ENCODE measurements at places on chromosomes 11 and 22.

DNA sequence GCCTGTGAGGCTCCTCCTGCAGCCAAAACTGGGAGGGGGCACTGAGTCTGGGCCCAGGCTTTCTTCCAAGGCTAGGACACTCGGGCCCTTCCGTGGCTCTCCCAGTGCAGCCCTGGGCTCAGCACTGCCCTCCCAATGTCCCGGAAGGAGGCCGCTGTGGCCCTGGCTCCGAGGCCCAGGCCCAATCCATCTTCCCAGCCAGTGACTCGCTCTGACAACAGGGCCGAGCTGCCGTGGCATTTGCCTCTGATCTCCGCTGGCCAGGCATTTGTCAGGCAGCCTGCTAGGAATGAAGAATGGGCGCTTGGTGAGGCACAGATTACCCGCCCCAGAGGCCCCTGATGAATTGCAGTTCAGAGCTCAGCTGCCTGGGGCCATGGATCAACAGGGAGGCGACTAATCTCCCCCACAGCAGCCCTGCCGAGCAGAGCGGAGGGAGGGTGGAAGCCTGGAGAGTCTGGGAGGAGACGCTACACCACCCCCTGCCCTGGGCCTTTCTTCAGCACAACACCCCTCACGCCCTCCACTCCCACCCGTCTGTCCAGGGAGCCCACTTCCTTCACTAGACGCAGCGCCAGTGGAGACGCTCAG is 8.3 kb downstream of the FXYD2 start:
- no peak for DNase-seq

DNA sequence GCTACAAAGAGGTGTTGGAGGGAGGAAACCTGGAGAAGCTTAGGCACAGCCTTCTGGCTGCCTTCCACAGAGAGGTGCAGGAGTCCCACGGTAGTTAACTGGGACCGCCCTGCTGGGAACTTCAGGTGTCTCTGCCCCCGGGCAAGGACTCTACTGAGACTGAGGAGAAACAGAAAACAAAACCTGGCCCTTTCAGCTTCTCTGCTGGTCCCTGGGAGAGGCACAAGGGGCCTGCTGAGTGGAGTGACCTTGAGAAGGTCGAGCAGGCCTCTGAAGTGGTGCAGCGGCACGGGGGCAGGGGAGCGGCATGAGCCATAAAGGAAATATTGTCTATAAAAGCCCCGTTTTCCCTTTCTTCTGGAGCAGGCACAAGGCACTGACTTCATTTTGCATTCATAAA is 38.9 kb downstream of the NTM start:
- peak; percentile 42 for DNase-seq

DNA sequence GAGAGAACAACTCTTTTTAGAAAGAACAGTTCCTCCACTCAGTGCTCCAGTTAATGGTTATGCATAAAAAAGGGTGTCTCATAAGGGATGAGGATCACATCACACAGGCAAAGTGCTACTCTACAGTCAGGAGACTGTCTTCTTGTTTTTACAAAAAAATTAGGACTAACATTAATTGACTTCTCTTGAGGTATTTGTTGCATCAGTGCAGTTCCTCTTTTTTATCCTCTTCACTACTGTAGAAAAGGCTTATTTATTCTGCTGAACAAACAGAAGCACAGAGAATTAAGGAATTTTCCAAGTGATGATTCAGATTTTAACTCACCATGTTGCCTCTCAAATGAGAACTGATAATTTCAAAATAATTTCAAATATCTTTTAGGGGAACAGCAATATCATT is 1.9 kb downstream of the MMP8 start:
- no peak for DNase-seq

DNA sequence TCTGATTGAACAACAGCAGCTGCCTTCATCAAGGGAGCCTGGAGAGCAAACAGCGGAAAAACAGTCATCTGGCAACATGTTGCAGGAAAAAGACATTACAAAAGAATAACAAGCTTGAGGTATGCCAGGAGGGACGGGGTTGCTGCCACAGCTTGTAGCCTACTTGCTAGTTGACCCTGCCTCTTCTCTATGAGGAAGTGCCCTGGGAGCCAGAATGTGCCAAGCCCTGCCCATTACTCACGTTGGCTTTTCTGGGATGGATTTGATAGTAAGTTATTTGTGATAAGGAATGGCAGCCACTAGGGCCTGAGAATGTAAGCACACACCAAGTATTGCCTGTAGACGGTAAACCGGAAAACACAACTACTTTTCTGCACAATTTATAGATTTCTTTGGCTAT is 113.5 kb upstream of the KIRREL3 start:
- DNase-seq = peak; percentile 15

- peak; percentile 49 for DNase-seq
Measured at GRCh38 chr11:19660076-19660475, 52.6 kb upstream of the NAV2 start.

DNA sequence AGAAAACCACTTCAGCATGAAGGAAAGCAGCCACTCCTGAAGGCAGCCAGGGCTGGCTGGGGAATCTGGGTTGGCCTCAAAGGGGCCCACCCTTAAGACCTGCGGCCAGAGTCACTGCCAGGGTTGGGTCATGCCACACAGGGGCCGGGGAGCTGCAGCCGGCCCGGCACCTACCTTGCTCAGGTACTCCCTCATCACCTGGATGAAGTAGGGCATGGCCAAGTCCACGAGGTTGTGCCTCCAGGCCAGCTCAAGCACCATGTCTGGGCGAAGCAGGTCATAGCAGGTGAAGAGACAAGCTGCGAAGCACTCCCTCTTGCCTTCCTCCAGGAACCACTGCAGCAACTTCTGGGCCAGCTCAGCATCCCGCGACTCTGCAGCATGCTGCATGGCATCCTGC is 4.7 kb upstream of the SLC25A1 start:
- DNase-seq = no peak

- DNase-seq = no peak
Measured at GRCh38 chr11:134630861-134631260, 218.8 kb upstream of the B3GAT1 start.

DNA sequence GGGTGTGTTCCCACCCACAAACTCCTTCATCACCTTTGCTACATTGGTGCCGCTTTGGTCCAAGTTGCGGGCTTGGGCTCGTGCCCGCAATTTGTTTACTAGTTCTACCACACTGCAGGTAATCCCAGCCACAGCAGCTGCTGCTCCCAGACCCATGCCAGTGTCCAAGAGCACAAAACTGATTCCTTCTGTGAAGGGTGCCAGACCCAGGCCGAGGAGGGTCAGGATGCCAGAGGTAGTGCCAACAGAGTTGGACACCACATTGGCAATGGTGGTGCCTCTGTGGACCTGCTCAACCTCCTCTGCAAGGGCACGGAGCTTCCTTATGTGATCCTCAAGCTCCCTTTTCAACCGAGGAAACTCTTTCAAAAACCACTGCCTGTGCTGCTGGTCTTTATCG is 11.5 kb downstream of the APOL2 start:
- DNase-seq = no peak

GRCh38 chr11:48041877-48042695 is 61.7 kb downstream of the PTPRJ start:
- DNase-seq = no peak

DNA sequence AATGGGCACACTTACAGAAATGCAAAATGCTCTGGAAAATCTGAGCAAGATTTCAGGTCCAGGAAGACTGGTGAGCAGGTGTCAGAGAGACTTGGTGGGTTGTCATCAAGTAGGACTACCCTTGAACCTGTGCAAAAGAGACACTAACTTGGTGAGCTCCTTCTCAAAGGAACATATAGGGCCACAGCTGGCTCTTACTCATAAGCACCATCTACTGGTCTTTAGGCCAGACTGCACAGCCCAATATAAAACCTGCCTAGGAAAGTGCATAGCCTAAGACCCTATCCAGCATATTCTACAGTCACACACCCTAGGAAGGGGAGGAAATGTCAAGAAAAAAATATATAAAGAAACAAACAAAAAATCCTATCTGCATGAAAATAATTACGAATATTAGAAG is 18.2 kb upstream of the OR10W1 start:
- peak; percentile 56 for DNase-seq

- no peak for DNase-seq
Measured at GRCh38 chr11:54558407-54558806, 45.4 kb downstream of the OR4C46 start.

DNA sequence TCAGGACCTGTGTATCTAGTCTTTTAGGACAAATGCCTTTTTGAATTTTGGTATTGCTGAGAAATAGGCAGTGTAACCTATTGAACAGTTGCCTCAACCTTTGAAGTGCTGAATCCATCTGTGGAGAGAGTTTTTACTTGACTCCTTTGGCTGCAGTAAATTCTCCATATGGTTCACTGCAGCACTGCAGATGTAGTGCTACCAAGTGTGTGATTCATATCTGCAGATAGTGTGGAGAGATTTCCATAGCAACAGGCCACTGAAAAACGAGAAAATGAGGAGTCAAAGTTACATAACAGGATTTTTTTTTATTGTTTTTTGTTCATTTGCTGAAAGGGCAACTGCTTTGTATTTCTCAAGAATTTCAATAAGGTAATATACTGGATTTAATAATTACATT is 356.1 kb downstream of the RAB38 start:
- DNase-seq = no peak

- DNase-seq = no peak
Measured at GRCh38 chr11:48033918-48034341, 53.6 kb downstream of the PTPRJ start.

DNA sequence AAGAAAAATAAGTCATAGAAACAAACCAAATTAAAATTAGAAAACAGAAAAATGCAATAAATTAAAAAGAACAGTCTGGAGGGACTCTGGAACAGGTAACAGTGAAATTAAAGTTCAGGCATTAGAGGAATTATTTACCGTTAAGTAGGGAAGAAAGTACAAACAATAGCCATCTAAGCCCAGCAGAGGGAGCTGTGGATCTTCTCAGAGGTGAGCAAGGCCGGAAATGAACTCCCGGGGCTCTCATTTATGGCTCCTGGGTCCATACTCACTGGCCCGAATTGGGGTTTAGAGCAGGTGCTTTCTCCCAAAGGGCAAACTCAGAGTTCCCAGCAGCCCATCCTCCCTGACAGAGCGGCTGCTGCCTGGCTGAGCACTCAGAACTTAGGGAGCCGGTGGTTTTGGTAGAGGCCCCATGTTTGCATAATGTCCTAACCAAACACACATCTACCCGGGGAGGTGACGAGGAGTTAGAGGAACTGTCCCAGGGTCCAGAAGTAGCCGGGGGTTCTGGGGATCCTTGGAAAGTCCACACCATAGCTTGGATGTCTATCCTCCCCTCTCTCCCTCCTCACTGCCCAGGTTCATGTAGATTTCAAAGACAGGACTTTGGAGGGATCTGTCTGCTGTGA is 87.8 kb upstream of the VPREB1 start:
- DNase-seq = peak; percentile 75

GRCh38 chr11:77592727-77593126 is 3.0 kb downstream of the AQP11 start:
- peak; percentile 41 for DNase-seq

DNA sequence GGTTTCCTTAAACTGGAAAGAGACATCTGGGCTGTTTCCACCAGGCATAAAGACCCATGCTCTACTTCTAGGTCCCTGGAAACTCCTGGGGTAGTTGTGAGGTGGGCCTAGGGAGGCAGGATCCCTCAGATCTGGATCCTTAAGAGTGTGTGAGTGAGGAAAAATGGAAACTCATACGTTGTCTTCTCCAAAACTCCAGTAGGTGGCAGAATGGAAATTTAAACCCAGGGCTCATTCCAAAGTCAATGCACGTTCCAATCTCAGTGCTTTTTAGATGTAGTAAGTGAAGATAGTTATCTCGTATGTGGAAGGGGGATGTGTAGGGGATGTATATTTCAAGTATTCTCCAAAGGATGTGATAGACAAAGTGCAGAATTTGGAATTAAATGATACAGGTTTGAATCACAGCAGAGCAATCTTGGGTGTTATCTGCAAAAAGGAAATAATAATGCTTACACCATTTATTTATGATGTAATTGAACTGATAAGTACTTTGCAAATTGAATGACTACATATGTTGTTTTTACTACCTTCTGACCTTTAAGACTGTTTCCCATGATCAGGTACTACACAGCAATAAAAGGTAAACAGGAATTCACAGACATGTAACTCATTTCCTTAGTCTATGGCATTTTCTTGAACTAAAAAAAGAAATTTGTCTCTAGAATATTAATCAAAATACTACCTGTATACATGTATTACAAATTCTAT is 13.1 kb upstream of the MMP1 start:
- DNase-seq = peak; percentile 84

- DNase-seq = no peak
Measured at GRCh38 chr11:76243193-76243956, 37.1 kb upstream of the WNT11 start.

DNA sequence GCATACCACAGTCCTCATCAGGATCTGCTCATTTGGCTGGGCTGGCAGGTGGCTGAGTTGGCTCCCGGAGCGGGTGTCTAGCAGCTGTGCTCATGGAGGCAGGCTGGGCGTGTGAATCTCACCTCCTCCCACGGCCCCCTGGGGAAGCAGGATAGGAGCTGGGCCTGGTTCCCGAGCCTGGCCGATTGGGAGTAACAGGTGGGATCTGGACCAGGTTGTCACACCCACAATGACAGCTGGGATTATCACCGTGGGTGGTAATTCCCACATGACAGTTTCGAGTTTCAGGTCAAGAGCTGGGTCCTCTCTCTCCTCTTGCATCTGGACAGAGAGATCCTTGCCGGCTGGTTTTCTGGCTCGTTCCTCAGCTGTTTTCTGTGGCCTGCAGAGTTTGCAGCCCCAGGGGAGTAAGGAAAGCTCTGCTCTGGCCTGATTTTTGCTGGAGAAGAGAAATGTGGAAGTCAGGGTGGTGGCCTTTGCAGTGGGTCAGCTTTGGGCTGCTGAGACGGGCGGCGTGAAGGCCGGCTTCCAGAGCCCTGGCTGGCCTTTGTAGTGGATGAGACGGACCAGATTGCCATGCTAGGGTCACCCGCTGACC is 57.0 kb downstream of the BCR start:
- peak; percentile 38 for DNase-seq

DNA sequence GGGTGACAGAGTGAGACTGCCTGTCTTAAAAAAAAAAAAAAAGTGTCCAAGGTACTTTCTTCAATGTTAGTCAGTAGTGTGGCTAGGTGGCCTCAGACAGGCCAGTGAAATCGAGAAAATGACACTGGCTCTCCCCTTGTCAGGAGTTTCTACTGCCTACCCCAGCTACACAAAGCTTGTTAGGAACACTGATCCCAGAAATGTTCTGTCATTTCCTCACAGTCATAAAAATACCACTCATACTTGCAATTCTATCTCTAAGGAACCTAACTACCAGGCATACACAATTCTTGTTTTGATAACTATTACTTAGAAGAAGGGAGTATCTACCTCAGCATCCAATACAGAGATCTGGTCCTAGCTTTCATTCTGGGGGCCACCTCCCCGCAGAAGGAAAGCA is 31.3 kb downstream of the ATP6V1E1 start:
- no peak for DNase-seq

- DNase-seq = peak; percentile 19
Measured at GRCh38 chr11:285021-285893, 3.7 kb upstream of the PGGHG start.
